Activated effector memory CD4-positive, alpha-beta T cell treated with anti-CD3 and anti-CD28 coated beads, Interleukin-2, amount 50 U/mL, for 16 hours (primary cell): ENCODE measurements at places on chromosomes 6 and 20.

DNA sequence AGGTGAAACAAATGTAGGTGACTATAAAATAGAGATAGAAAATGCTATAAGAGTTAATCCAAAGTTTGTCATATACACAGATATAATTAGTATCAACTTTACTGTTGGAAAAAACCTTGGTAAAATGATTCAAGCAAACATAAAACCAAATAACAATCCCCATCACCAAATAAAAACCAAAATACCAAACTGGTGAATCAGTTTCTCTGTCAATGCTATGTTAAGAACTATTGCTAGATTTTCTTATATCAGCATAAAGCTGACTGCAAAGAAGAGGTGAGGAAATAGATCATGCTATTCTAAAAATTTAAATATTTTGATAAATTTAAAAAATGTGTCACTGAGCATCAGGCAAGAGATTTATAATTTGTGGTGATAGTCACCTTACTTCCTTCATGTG, 658.4 kb downstream of the PHF3 start:
- no peak for DNase-seq

- DNase-seq = no peak
Measured at GRCh38 chr6:14857001-14857400, 388.9 kb upstream of the JARID2 start.

DNA sequence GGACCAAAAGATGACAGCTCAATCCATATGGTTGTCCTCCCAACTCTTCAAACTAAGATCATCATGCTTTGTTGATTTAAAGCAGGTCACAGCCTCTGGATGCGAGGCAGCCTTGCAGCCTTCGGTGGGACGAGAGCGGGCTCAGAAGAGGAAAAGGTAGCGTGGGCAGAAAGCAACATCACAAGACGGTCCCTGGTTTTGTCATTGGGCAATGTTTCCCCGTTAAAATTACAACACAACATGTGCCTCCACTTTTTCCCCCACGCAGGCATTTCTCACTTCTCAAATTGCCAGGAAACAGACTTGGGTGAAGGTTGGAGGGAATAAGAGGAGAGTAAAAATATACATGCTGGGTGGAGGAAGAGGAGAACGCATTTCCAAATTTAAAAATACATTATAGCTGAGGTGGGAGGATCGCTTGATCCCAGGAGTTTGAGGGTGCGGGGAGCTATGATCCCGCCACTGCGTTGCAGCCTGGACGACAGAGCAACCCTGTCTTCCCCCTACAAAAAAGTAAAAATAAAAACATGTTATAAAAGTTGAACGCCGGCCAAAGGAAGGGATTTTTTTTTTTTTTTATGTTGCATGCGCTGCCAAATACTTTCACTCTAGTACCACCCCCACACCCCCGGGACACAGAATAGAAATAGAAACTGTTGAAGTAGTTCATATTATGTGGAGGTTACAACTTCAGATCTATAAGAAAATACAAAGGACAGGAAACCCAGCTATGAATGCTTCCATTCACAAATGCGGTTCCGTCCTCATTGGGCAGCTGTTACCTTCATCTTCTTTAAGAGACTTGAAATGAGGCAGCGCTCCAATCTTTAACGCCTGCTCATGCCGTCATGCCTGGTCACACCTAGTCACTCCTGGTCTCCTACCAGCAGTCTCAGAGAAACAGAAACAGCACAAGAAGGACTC, 13.9 kb upstream of the NAA20 start:
- DNase-seq = no peak

- DNase-seq = no peak
Measured at GRCh38 chr6:147285087-147285855, 81.1 kb downstream of the STXBP5 start.

DNA sequence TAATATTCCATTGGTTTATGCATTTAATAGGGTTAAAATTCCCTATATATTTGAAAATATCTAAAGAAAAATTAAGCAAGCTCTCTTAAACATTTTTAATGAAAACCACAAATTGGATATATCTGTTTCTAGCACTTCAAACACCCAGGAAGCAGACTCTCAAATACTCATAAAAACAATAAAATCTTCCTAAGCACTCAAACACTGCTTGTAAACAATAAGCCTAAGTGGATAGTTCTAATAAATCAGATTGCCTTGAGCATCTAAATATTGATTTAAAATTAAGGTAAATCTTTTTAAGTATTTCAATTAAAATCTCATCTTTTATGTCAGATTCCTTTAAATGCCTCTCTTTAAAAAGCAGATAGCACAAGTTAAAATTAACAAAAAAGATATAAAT, 254.4 kb downstream of the KCNQ5 start:
- no peak for DNase-seq

GRCh38 chr6:155517294-155517693, 61.7 kb upstream of the NOX3 start:
- DNase-seq = no peak

GRCh38 chr6:30508890-30509736, 19.8 kb downstream of the HLA-E start:
- peak; percentile 74 for DNase-seq

GRCh38 chr20:52200870-52201269, 9.3 kb upstream of the ZFP64 start:
- no peak for DNase-seq

- DNase-seq = no peak
Measured at GRCh38 chr20:47237715-47238114, 118.8 kb downstream of the ZMYND8 start.

GRCh38 chr6:111942561-111942960, 69.3 kb upstream of the FYN start:
- DNase-seq = no peak

DNA sequence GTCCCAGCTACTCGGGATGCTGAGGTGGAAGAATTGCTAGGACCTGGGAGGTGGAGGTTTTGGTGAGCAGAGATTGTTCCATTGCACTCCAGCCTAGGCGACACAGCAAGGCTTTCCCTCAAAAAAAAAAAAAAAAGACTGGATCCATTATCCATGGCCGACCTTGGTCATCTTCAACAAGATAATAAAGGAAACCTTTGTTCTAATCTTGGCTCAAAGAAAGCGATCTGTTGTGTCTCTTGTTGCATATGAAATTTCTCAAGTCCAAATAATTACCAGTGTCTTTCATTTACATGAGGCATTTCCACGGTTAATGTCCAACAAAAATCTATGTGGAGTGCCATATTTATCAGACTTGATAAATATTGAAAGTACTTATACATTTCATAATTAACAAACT, 23.7 kb upstream of the KIF16B start:
- DNase-seq = no peak

GRCh38 chr20:62732842-62733525, 24.3 kb downstream of the NTSR1 start:
- DNase-seq = peak; percentile 54

- no peak for DNase-seq
Measured at GRCh38 chr6:18436341-18436740, 49.2 kb downstream of the RNF144B start.
